IMR-90 (cell line): ENCODE measurements at places on chromosomes 1 and 21. TPM values are rescaled to one million over a fixed set of nuclear protein-coding genes. Genes with fewer than 3 reads are reported as not detected.
A peak's percentile ranks its signal among the peaks of the same experiment; 100 is the strongest.

DNA sequence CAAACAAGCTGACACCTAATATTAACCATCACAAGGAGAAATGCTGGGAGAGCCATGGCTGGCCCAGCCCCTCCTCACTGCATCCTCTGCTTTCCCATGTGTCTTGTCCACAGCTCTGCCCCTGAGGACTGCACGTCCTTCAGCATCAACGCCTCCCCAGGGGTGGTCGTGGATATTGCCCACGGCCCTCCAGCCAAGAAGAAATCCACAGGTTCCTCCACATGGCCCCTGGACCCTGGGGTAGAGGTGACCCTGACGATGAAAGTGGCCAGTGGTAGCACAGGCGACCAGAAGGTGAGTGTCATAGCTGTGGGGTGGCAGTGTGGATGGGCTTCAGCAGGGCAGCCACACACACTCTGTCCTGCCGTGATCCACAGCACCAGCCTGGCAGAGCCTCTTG is 22.9 kb downstream of the PADI4 start:
- no peak for DNase-seq

GRCh38 chr1:89041119-89041641 is 18.5 kb upstream of the GBP3 start:
- peak; percentile 88 for DNase-seq

DNA sequence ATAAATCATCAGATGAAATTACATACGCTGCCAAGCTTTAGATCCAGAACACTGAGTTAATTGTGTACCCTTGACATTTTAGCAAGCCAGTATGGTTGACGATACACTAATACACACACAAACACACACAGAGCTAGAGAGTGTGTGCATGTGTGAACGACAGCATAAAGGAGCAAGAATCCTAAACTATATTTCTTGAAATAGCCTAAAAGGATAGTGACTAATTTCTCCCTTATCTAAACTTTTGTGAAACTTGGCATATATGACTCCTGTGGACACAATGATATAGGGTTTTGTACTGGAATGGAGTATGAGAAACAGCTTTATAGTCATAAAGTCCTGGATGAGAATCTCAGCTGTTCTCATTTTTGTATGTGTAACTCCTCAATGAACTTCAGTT is 65.1 kb upstream of the DMRTA2 start:
- peak; percentile 49 for DNase-seq

DNA sequence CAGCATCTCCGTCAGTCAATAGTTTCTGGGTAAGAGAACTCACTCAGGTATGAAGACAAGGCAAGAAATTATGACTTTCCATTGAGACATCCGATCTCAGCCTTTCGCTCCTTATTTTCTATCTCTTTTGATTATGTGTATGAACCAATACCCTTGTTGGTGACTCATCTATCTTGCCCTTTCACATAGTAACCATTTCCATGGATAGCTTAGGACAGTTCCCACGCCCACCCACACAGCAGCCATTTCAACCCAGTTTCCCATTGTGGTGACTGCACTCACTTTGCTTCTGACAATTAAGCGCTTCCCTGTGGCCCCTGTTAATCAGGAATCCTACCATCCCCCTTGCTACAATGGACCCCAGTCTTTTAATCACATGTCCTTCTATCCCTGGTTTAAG is 210.6 kb upstream of the ADGRL2 start:
- DNase-seq = peak; percentile 39

DNA sequence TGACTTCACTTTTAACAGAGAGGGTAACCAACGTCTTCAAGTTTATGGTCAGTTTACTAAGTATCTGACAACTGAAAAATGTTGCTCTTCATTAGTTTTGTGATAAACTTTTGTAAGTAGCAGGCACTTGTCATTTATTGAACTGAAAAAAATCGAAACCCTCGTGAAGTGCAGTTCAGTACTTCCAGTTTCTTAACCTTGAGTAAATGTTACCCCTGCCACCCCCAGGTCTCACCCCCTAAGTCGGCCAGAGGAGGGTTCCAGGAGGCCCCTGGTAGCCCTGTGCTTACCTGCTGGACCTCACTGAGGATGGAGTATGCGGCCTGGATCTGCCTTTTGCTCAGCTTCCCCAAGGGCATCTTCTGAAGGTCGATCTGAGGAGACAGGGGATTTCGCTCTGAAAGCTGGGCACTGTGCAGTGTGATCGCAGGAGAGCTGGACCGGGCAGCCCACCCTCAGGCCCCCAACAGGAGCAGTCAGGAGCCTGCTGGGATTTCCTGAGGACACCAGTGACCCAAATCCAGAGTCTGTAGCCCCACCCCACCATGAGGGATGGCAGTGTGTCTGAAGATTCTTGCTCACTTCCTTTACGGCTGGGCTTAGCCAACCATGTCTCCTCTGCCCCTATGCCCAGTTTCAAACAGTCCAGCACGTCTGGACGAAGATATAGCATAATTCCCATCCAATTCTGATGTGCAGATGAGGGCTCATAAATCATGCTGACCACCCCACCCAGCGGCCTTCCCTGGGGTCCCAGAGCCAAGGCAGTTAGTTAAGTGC is 37.6 kb downstream of the PARP1 start:
- no peak for DNase-seq

DNA sequence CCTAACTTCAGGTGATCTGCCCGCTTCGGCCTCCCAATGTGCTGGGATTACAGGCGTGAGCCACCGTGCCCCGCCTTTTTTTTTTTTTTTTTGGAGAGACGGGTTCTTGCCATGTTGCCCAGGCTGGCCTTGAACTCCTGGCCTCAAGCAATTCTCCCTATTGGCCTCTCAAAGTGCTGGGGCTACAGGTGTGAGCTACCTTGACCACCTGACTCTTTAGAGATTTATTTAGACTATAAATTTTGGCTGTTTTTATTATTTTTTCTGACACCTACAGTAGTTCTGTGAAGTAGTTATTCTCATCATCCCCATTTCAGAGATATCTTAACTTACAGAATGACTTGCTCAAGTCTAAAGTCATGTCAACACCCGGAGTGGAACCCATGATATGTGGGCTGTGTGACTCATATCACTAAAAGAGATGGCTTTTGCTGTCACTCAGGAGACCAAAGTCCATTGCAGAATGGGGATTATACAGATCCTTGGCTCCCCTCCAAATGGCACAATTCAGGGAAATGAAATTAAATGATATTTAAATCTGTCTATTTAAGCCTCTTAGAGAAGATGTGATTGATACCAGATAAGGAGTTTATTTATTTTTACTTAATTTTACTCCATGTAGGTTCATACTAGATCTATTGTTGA is 93.2 kb downstream of the CTH start:
- no peak for DNase-seq

DNA sequence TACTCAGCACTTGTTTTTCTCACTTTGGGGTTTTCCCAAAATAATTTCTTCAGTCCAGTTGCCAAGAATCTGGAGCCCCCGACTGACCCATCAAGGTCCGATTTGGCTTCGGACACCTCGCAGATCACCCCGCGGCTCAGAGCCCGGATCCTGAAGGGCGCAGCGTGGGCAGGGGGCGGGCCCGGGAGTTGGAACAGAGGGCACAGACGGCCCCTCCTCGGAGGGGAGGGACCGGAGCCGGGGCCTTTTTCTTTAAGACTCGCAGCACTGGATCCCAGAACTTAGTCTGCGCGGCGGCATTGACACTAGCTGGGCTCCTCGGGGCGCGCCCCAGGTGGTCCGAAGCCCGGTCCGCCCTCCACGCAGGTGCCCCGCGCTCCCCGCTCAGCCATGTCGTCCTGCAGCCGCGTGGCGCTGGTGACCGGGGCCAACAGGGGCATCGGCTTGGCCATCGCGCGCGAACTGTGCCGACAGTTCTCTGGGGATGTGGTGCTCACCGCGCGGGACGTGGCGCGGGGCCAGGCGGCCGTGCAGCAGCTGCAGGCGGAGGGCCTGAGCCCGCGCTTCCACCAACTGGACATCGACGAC is at the start of gene CBR3:
TSS of gene CBR3 (plus strand) at position 277 of the 588 bp plus-strand sequence. CDS start at position 391, 114 bp downstream.
- DNase-seq = peak; percentile 41

- DNase-seq = no peak
Measured at GRCh38 chr1:182768963-182769362, 20.6 kb upstream of the NPL start.

GRCh38 chr1:93537396-93537795 is 89.5 kb downstream of the FNBP1L start:
- DNase-seq = no peak

DNA sequence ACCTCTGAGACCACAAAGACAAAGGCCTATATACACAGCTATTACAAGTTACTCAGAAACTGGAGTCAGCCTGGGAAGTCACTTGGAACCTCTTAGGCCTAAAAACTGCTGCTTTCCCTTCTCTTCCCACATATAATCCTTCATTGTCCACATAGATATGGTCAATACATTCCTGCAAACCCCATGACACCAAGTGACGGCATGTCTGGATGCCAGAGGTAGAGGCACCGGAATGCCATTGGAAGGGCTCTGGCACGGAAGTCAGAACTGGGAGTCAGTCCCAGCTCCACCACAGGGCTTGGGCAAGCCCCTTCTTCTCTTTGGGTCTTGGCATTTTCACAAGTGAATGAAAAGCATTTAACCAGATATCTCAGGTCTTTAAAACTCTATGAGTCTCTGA is 204.7 kb downstream of the MATN1 start:
- DNase-seq = no peak

- no peak for DNase-seq
Measured at GRCh38 chr1:117301901-117302300, 65.3 kb upstream of the MAN1A2 start.

GRCh38 chr1:179800481-179800880 is 57.4 kb downstream of the FAM163A start:
- DNase-seq = no peak

GRCh38 chr1:203197625-203198024 is 11.1 kb upstream of the CHI3L1 start:
- peak; percentile 88 for DNase-seq

DNA sequence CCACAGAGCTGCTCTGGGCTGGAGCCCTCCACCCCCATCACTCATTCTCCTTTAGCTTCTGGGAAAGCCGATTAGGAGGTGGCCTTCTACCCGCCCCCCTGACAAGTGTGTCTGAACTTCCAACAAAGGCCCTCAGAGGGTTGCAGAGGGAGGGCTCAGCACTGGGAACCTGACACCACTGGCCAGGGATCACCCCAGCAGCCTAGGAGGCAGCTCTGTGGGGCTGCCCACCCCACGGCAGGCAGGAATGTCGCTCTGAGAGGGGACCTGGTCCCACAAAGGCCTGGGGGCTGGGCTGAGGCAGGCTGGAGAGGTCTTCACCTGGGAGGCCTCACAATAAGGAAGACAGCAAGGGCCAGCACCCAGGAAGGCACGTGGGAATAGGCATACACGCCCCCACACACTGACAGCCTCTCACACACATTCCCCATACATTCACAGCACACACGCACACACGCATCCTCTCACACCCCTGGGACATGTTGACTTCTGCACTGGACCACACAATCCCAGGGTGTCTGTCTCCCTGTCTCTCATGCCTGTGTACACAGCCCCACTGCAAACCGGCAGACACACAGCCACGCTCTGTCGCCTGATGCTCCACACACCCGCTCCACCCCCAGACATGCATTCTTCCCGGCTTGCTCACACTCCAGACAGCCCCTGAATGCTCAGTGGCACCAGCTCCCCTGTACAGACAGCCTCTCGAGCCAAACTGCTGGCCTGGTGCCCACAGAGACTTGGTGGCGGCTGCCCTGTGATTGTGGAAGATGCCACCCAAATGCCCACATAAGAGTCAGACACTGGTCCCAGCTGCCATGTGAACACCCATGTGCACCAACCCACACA is 30.7 kb downstream of the DMBX1 start:
- peak; percentile 75 for DNase-seq

GRCh38 chr1:109476825-109477224 is 6.9 kb upstream of the ATXN7L2 start:
- no peak for DNase-seq

DNA sequence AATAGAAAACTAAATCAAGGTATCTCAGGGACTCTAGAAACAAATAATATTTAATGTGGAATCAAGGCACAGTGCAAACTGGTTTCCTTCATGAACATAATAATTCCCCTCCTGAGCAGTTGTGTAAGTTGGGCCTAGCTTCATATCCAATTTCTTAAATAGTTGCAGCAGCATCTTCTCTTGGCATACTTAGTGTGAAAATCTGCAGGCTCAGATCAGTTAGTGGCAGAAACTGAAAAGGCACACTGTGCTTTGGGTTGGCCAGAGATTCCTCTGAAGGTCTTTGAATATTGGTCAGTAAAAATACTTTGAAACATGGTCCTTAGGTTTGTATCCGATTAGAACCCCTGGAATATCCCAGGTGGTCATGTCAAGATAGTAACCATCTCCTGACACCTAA is 52.5 kb downstream of the CHRM3 start:
- no peak for DNase-seq

GRCh38 chr1:205680073-205680851 is at the start of gene SLC45A3:
SLC45A3 (minus strand) TSS chr1:205680509; CDS start chr1:205664656, 15,853 bp downstream.
- DNase-seq = no peak

Gene AMY1A
- not detected in 2 replicates for polyA plus RNA-seq

Gene LENEP
- not detected in 2 replicates for polyA plus RNA-seq

Gene PODN
- polyA plus RNA-seq = 5.4 and 6.2 TPM in 2 replicates

Gene ZSWIM5
- 0.03 TPM in 2 replicates for polyA plus RNA-seq

Gene LRRC3
- polyA plus RNA-seq = 0.38 and 0.53 TPM in 2 replicates

Gene PTPN22
- polyA plus RNA-seq = 0.07 and 0.14 TPM in 2 replicates
